Renal cortex interstitium (tissue), 15 donors: ENCODE measurements at places on chromosomes 12 and 14. TPM values are rescaled to one million over a fixed set of nuclear protein-coding genes. Genes with fewer than 3 reads are reported as not detected.

GRCh38 chr12:103884316-103884715 lies 43.3 kb upstream of the NT5DC3 start:
- no peak for DNase-seq

- no peak for DNase-seq
Measured at GRCh38 chr14:72826039-72826438, 67.9 kb downstream of the DPF3 start.

GRCh38 chr12:103333676-103334075 lies 162.1 kb downstream of the C12orf42 start:
- no peak for DNase-seq

DNA sequence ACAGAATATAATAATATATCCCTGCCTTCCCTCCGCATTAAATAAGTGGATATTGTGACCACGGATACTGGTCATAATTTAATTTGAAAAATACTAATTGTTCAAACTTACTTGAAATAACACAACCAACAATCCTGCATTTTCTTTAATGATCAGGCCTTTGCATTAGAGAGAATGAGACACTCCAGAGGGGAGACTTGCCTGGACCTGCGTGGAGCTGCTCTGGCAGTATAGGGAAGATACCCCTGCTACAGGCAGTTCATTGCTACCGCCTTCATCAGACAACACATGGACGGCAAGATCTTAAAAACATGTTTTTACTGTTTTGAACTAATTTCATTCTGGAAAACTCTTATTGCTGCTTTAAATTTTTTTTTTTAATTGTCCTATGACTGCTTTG lies 211.0 kb upstream of the FAR2 start:
- DNase-seq = no peak

DNA sequence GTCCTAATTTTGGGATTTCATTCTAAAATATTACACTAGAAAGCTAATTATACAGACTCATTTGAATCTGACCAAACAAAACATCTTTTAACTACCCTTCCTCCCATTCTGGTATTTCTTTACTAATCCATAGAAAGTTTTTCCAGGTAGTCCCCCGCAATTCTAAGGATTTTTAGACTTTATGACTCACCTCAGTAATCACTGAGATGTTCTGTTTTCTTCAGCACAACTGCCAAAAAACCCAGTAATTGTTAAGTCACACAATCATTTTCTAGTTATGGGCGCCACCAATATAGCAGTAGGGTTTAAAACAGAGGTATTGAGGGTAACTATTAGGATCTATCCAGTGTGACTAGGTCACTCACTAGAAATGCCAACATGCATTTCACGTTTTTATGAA lies 1.6 kb upstream of the ARID4A start:
- DNase-seq = no peak

DNA sequence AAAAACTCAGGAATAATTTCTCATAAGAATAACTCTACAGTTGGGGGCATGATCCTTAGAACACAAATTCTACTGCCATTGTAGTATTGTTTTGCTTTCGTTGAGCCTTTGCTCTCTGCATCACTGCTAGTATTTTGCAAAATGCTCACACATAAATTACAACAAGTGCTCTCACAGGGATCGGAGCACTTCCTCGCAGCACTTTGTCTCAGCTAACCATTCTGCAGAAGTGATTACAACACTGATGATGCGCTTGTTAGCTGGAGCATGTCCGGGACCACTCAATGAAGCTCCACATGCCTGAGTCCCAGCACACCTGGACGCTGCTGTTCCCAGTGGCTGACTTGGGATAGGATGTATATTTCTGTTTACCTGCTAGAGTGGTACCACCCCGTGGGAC lies 31.6 kb downstream of the MOAP1 start:
- no peak for DNase-seq

The FLVCR2 gene
- polyA plus RNA-seq = 9.4 TPM
